Caco-2 (cell line): ENCODE measurements at places on chromosomes 7 and 10.

- H3K27ac ChIP-seq, result no peak overlapping the region
- H3K4me3 ChIP-seq, result no peak overlapping the region
- H3K4me1 ChIP-seq, result no peaks in the 10 kb centered on the region
- H3K36me3 ChIP-seq, result peaks cover 1% of the 10 kb centered on the region
- no peak for DNase-seq
- no peaks in the 10 kb centered on the region for H3K27me3 ChIP-seq
Measured at GRCh38 chr10:116688241-116688711, 54.1 kb downstream of the HSPA12A start.

GRCh38 chr7:28729727-28730126 lies 228.4 kb downstream of the TRIL start:
- no peak for DNase-seq
- H3K4me1 ChIP-seq, result no peaks in the 10 kb centered on the region
- H3K4me3 ChIP-seq, result no peak overlapping the region

DNA sequence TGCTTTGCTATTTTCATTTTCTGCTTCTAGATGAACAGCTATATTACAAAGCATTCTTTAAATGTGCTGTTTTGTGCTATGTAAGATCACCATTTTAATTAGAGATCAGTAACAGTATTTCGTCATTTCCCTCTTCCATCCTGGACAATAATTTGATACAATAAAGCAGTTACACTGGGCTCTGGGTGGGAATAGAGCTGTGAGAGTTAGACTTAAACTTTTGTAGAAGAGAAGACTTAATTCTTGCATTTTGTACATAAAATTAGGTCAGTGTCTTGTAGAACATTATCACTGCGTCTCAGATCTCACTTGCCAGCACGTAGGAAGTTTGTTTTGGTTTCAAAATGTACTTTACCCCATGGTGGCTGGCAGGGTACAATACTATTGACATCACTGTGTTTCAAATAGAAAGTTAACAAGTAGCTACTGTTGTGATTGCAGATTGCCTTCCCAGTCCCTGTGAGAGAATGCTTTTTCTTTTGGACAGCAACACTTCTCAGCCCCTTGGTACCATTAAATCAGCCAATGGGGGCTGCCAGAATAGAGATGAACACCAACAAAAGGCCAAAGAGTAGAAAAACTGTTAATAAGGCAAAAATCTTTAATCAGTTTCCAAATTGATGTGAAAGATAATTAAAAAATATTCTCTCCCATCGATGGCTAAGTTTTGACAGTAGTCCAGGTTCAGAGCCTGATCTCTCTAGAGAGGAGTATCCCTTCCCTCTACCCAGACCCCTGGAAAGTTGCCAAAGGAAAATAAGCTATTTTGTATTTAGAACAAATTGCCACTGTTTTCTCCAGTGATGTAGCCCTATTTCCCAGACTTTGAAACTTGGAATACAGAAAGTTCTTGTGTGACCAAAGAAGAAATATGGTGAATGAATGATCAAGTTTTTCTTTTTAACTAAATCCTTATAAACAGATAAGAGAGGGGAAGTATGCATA lies 35.1 kb downstream of the SMNDC1 start:
- no peaks in the 10 kb centered on the region for H3K27me3 ChIP-seq
- no peak overlapping the region for H3K27ac ChIP-seq
- no peak for DNase-seq
- H3K36me3 ChIP-seq, result no peaks in the 10 kb centered on the region
- no peak overlapping the region for H3K4me3 ChIP-seq

- H3K36me3 ChIP-seq, result peaks cover 1% of the 10 kb centered on the region; the same call in 1 of the 2 replicates
- peak within 1 kb of the TSS; percentile 99 for H3K27ac ChIP-seq
- peaks cover 12% of the 10 kb centered on the region for H3K4me1 ChIP-seq
- peak; percentile 95 for DNase-seq
Measured at GRCh38 chr10:119178372-119179119, at the start of gene PRDX3. PRDX3 (minus strand) TSS chr10:119178812; CDS start chr10:119178790, 22 bp downstream.

- H3K4me3 ChIP-seq, result no peak overlapping the region
- H3K36me3 ChIP-seq, result no peaks in the 10 kb centered on the region
- H3K27ac ChIP-seq, result no peak overlapping the region
- no peaks in the 10 kb centered on the region for H3K4me1 ChIP-seq
Measured at GRCh38 chr7:19377611-19378344, 232.6 kb upstream of the FERD3L start.

DNA sequence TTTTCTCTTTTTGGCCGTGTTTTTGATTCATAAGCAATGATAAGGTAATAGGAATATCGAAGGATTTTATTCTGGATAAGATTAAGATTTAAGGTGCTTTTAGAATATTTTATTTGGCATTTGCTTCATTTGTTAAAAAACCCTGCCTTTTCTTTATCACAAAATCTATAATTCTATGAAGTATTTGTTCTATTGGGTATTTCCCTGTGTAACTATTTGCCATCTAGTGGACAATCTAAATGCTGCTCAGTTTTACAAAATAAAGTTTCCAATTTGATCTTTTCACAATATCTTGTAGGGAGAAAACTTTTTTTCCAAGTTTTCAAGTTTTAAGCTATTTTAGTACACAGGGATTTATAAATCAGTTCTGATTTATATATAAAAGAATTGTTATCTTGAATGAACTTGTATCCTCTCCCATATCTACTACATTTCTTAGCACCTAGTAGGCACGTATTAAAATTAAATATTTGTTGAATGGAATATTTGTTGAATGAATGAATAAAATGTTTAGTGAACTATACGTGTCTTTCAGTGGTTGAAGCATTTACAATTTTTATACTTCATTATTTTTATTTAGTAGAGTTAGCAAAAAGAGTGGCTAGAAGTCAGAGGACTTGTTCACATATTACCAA lies 26.5 kb downstream of the ANKRD7 start:
- no peak overlapping the region for H3K27ac ChIP-seq
- no peaks in the 10 kb centered on the region for H3K36me3 ChIP-seq
- DNase-seq, result no peak
- no peak overlapping the region for H3K4me3 ChIP-seq

DNA sequence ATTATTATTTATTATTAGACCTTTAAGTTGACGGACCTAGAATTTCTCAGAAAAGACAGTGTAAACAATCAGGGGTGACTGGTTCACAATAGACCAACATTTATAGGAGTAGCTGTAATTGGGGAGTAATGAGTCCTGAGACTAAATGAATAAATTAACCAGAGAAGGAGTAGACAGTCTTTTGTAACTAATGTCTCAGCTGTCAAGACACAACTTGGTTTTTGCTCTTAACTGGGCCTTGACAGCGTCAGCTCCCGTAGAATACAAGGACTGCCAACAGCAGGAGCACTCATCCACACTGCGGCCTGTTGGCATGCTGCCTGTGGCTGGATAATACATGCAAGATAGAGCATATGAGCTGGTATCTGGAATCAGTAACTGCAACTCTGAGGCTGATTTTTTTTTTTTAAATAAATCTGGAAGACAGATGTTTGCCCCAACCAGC lies 123.9 kb downstream of the CACNA2D1 start:
- no peaks in the 10 kb centered on the region for H3K27me3 ChIP-seq
- no peaks in the 10 kb centered on the region for H3K4me1 ChIP-seq
- no peak overlapping the region for H3K27ac ChIP-seq
- H3K4me3 ChIP-seq, result no peak overlapping the region

- no peaks in the 10 kb centered on the region for H3K4me1 ChIP-seq
- no peaks in the 10 kb centered on the region for H3K36me3 ChIP-seq
- no peak for DNase-seq
- no peaks in the 10 kb centered on the region for H3K27me3 ChIP-seq
- no peak overlapping the region for H3K4me3 ChIP-seq
Measured at GRCh38 chr7:9846902-9847301, 1126.8 kb upstream of the PHF14 start.

DNA sequence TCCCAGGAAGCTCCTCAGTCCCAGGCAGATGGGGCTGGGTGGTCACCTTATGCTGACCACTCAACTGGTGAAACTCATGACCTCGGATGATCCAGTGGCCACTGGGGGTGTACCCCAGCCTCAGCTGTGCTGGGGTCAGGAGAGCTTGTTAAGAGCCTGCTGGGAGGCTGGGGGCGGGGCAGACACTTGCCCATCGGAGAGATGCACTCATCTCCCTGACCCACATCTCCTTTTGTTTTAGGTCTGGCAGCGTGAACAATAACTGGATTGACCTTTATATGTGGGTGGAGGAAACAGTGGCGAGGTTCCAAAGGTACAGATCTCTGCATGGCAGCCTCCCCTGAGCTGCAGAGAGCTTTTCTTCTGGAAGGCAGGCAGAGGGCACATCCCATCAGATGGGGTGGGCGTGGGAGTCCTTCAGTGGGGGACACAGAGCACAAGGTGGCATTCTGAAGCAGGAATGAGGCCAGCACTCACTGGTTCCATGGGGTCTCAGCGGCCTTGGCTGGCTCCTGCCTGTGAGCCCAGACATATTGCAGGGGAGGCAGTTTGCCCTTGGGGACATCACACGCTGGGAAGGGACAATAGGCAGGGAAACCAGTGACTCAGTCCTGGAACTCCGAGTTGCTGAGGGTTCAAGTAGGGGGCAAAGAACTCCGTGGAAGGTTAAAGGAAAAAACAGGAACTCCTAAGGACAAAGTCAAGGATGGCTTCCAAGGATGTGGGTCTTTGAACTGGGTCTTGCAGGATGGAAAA lies 5.2 kb downstream of the ANTXRL start:
- H3K27me3 ChIP-seq, result no peaks in the 10 kb centered on the region
- no peaks in the 10 kb centered on the region for H3K36me3 ChIP-seq
- no peak overlapping the region for H3K27ac ChIP-seq
- no peak overlapping the region for H3K4me3 ChIP-seq

GRCh38 chr7:113120647-113121046 lies 2.3 kb upstream of the SMIM30 start:
- no peaks in the 10 kb centered on the region for H3K36me3 ChIP-seq
- H3K4me3 ChIP-seq, result no peak overlapping the region
- peaks cover 6% of the 10 kb centered on the region for H3K4me1 ChIP-seq
- DNase-seq, result no peak
- H3K27ac ChIP-seq, result no peak overlapping the region

- peak overlapping the region; percentile 3 for H3K27ac ChIP-seq
- no peaks in the 10 kb centered on the region for H3K36me3 ChIP-seq
- peaks cover 50% of the 10 kb centered on the region for H3K4me1 ChIP-seq
- H3K27me3 ChIP-seq, result no peaks in the 10 kb centered on the region
Measured at GRCh38 chr10:70352401-70353097, 29.9 kb downstream of the LRRC20 start.

- no peak overlapping the region for H3K27ac ChIP-seq
- DNase-seq, result peak; percentile 44
- H3K36me3 ChIP-seq, result no peaks in the 10 kb centered on the region
- H3K27me3 ChIP-seq, result no peaks in the 10 kb centered on the region
Measured at GRCh38 chr7:142873281-142873784, 12.2 kb downstream of the TRPV6 start.

GRCh38 chr7:66050990-66051448 lies 24.6 kb upstream of the ASL start:
- no peak overlapping the region for H3K27ac ChIP-seq
- DNase-seq, result peak; percentile 42
- H3K4me1 ChIP-seq, result no peaks in the 10 kb centered on the region
- H3K36me3 ChIP-seq, result no peaks in the 10 kb centered on the region
- H3K27me3 ChIP-seq, result no peaks in the 10 kb centered on the region
- no peak overlapping the region for H3K4me3 ChIP-seq

GRCh38 chr7:4715410-4715776 lies 33.3 kb downstream of the FOXK1 start:
- H3K4me1 ChIP-seq, result peaks cover 7% of the 10 kb centered on the region; the same call in 1 of the 2 replicates
- peaks cover 1% of the 10 kb centered on the region; the same call in 1 of the 2 replicates for H3K36me3 ChIP-seq
- no peak overlapping the region for H3K4me3 ChIP-seq
- H3K27me3 ChIP-seq, result no peaks in the 10 kb centered on the region
- no peak for DNase-seq

- peaks cover 19% of the 10 kb centered on the region for H3K4me1 ChIP-seq
- H3K4me3 ChIP-seq, result no peak overlapping the region
- H3K36me3 ChIP-seq, result no peaks in the 10 kb centered on the region
- no peak overlapping the region for H3K27ac ChIP-seq
Measured at GRCh38 chr7:101386558-101387231, 24.0 kb downstream of the COL26A1 start.

- H3K27me3 ChIP-seq, result no peaks in the 10 kb centered on the region
- H3K36me3 ChIP-seq, result no peaks in the 10 kb centered on the region
- H3K4me1 ChIP-seq, result 0 out of 2 replicates have a peak, but pooled peaks cover 9% of the 10 kb centered on the region
- DNase-seq, result no peak
Measured at GRCh38 chr7:80732630-80733029, 94.2 kb downstream of the CD36 start.

DNA sequence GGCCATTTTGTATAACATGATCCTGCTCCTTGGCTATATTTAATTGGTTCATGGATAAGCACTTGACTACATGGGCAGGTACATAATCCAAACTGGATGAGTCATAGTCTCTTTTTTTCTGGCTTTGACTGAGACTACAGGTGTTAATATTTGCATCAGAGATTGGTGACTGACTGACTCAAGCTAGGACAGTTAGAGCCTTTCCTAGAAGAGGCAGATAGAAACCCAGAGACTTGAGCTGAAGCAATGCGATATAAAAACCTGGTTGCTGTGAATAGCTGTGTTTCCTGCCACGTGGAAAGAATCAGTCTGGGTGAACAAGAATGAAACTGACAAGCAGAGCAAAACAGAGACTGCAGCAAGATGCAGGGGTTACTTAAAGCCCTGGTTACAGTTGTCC lies 81.0 kb downstream of the SAMD9 start:
- no peaks in the 10 kb centered on the region for H3K27me3 ChIP-seq
- H3K4me3 ChIP-seq, result no peak overlapping the region
- H3K4me1 ChIP-seq, result no peaks in the 10 kb centered on the region
- H3K27ac ChIP-seq, result no peak overlapping the region
- no peaks in the 10 kb centered on the region for H3K36me3 ChIP-seq
- DNase-seq, result no peak

GRCh38 chr10:77526868-77527617 lies 110.6 kb downstream of the KCNMA1 start:
- no peaks in the 10 kb centered on the region for H3K36me3 ChIP-seq

DNA sequence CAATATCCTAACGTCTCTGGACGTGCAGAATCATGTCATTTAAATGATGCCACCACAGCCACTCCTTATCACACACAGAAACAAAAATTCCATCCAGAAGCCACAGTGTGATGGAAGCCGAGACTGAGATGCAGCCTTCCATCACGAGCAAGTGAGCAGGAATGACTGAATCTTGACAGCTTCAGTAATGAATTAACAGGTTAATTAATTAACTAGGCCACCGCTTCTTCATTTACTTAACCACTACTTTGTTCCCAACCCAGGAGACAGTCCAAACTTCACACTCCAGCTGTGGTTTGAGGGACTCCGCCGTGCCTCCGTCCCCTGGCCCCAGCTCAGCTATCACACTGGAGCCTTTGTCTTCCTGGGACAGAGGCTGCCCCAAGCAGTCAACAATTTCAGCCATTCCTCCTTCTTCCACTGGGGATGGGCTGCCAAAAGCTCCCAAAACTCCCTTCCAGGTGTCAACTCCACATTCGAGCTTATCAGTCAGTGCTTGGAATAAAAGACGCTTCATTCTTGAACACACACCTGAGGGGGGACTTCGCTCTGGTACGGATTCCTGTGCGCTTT lies 65.9 kb downstream of the FGFR2 start:
- H3K4me3 ChIP-seq, result no peak overlapping the region
- H3K27me3 ChIP-seq, result no peaks in the 10 kb centered on the region
- H3K27ac ChIP-seq, result peak overlapping the region; percentile 83
- peaks cover 23% of the 10 kb centered on the region; the same call in 1 of the 2 replicates for H3K4me1 ChIP-seq
- 0 out of 2 replicates have a peak, but pooled peaks cover 2% of the 10 kb centered on the region for H3K36me3 ChIP-seq

GRCh38 chr10:78491812-78492211 lies 458.1 kb downstream of the RPS24 start:
- no peak for DNase-seq
- H3K27ac ChIP-seq, result no peak overlapping the region
- H3K36me3 ChIP-seq, result no peaks in the 10 kb centered on the region
- no peak overlapping the region for H3K4me3 ChIP-seq
- no peaks in the 10 kb centered on the region for H3K27me3 ChIP-seq
- no peaks in the 10 kb centered on the region for H3K4me1 ChIP-seq
